Endodermal cell (in vitro differentiated cells): ENCODE measurements at places on chromosomes 7 and 10.
A peak's percentile ranks its signal among the peaks of the same experiment; 100 is the strongest.

- peak; percentile 24 for DNase-seq
Observed at GRCh38 chr10:129120441-129120840, 346.6 kb upstream of the MGMT start.

GRCh38 chr7:18702071-18702829 is 206.7 kb downstream of the HDAC9 start:
- DNase-seq: no peak

DNA sequence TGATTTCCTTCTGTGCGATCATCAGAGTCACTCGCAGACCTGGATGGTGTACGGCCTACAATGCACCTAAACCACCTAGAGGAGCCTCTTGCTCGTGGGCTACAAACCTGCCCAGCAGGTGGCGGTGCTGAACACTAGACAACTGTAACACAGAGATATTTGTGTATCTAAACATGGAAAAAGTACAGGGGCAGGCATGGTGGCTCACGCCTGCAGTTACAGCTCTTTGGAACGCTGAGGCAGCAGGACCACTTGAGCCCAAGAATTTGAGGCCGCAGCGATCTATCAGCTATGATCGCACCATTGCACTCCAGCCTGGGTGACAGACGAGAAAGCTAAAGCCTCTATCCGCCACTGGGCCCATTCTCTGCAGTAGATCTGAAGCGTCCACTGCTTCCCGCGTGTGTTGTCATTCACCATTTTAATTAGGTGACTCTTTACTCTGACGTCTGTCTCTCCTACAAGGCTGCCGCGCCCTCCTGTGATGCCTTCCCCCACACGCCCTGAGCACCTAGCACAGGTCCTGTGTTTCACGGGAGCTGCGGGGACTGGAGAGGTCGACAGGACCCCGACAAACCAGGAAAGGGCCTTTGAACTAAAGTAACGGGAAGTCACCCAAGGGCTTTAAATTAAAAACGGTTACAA is 774 bp downstream of the TUBGCP2 start:
- DNase-seq: peak; percentile 89

DNA sequence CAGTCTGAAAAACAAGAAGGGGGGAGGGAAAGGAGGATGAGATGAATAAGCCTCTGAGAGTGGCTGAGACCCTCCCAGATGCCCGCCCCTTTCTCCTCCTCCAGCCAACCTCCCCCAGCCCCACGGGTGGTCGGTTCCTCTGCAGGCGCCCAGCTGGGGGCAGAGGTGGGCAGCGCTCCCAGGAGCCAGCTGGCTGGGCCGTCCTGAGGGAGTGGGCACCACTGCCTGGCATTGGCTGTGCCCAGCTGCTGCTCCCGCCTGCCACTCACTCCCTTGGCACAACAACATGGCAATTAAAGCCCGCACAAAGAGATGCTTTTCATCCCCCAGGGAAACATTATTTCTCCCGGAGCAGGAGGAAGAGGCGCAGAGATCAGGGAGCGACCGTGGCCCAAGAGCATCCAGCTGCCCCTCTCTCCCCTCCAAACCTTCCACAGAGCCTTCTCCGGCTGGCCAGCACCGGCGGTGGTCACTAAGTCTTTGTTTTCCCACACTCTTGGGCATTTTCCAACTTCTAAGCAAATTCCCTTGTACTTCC is 107.2 kb downstream of the SPDYE5 start:
- peak; percentile 78 for DNase-seq

GRCh38 chr7:115060095-115060870 is 138.4 kb downstream of the MDFIC start:
- DNase-seq: no peak

DNA sequence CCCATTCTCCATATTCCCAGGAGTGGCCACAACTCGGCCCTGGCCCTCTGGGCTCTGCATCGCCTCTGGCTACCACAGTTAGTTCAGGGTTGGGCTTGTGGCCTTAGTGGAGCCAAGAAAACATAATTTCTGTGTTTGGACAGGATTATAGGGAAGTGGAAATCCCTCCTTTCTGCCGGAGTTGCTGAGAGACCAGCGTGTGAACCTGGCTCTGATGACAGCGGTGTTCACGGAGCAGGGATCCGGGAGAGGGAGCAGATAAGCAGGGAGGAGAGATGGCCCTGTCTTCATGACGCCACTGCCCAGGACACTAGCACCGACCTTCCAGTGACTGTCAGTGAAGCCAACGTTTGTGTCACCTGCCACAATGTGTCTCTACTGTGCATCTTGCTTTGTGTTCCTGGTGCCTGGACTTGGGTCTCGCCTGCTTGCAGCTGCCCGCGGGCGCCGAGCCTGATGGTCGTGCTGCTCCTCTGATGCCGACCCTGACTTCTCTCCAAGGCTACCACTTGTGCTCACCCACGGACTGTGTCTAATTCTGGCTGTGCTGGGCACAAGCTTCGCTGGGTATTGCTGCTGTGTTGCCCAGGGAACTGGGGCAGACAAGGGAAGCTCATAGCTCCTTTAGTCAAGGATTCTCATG is 67.0 kb upstream of the VIPR2 start:
- peak; percentile 25 for DNase-seq

DNA sequence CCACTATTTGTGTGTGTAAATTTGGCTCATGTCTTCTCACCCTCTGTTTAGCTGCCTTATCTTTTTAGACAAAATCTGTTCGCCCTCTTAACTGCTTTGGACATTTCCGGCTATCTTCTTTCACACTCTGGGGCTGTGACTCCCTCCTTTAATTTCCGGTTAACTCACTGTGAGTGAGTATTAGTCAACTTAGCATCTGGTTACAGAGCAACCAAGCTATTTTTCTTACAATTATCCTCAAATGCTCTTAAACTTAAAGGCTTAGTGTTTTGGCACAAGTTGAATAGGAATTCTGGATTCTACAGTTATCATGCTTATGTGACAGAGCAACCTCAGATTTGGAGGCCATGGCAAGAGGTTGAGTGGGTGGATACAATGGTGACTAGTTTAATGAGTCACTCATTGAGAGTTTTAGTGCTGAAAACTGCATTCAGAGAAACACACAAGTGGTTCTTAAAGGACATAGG is 177.6 kb upstream of the SEMA3A start:
- DNase-seq: no peak

GRCh38 chr10:62627983-62628382 is 176.5 kb upstream of the ADO start:
- no peak for DNase-seq

DNA sequence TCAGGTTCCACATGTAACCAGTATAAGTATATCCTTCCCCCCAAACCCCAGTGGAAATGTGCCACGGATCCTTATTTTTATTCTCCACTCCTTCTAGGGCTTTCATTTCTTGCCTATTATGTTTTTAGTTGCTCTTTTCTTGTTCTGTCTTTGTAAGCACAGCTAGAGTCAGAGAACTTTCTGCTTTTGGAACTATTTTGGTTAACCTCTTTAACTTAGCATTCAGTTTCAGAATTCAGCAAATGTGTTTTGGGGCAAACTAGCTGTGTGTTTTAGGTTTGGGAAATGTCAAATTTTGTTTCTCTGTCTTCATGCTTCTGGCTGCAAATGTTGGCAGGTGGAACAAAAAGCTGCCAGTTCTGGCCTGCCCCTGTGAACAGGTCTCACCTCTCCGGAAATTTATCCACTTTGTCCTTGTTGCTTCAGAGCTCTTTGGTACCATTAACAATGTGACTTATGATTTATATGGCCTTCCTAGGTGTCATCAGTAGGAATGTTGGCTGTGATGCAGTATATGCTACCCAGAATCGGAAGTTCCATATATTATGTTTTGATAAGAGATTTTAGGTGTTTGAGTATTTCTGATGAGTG is 156.1 kb downstream of the ADK start:
- DNase-seq: no peak

DNA sequence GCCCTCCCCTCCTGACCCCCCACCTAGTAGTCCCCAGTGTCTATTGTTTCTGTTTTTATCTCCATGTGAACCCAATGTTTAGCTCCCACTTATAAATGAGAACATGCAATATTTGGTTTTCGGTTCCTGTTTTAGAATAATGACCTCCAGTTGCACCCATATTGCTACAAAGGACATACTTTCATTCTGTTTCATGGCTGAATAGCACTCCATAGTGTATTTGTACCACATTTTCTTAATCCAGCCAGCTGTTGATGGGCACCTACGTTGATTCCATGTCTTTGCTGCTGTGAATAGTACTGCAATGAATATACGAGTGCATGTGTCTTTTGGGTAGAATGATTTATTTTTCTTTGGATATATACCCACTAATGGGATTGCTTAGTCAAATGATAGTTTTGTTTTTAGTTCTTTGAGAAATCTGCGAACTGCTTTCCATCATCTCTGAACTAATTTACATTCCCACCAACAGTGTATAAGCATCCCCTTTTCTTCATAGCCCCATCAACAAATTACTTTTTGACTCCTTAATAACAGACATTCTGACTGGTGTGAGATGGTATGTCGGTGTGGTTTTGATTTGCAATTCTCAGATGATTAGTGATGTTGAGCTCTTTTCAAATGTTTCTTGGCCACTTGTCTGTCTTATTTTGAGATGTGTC is 128.4 kb upstream of the PHYHIPL start:
- DNase-seq: no peak

- no peak for DNase-seq
Observed at GRCh38 chr7:151429560-151430331, 10.2 kb downstream of the CRYGN start.

DNA sequence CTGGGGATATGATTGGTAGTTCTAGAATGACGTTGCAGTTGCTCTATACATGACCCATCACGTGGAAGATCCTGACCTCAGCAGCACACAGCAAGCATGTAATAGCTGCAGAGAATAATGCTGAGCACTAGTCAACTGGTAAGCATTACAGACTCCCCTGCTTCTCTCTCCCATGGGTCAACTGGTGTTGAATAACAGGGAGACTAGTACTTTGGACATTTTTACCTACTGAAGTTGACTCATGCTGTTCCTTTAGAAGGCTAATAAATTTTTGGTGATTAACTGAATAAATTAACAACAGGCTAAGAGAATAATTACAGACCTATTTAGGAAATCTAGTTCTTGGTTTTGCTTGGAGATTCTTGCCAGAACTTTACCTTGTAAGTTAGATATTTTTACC is 234.1 kb downstream of the AUTS2 start:
- no peak for DNase-seq
